LoVo (cell line): ENCODE measurements at places on chromosomes 5 and 9.

DNA sequence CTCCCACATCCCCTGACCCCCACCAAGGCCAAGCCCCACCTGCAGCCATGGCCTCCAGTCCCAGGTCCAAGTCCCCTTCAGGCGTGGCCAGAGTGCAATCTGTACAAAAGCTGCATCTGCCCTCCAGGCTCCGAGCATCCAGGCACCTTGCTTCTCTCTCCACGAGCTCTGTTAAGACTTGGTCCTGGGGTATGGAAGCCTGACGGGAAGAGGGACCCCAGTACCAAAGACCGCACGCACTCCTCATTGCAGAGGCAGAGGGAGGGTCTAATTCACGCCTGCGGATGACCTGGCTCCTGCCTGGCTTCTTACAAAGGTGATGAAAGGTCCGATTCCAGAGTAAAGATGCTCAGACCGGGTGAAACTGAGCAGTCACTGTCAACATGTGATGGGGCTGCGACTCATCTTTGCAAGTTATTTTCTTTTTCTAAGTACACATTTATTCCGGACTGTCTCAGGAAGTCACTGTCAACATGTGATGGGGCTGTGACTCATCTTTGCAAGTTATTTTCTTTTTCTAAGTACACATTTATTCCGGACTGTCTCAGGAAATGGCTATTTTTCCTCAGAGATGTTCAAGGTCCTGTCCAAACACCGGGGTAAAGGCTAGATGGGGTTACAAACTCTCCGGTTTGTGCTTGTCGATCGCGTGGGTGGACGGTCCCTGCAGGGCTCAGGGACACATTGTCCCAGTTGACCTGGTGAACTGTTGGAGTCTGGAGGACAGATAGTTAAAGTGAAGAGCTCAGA, 252.0 kb upstream of the IRX4 start:
- DNase-seq = no peak

GRCh38 chr5:142473038-142473437, 148.2 kb upstream of the SPRY4 start:
- DNase-seq = no peak

DNA sequence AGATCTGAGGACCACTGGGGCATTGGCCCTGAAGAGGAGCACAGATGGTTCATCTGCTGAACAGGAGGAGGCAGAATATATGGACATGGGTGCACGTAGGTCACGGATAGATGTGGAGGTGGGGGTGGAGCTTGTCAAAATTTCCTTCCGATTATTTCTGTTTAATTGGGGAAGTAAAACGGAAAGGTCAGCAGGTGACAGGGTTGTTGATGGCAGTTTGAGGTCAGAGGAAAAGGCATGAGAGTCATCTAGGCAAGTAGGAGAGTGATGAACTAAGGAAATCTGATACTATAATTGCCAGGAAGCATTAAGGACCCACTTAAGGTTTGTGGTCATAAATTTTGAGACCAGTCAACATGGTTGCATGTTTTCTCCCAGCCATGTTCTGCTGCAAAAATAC, 8.4 kb upstream of the FAM81B start:
- DNase-seq = no peak

DNA sequence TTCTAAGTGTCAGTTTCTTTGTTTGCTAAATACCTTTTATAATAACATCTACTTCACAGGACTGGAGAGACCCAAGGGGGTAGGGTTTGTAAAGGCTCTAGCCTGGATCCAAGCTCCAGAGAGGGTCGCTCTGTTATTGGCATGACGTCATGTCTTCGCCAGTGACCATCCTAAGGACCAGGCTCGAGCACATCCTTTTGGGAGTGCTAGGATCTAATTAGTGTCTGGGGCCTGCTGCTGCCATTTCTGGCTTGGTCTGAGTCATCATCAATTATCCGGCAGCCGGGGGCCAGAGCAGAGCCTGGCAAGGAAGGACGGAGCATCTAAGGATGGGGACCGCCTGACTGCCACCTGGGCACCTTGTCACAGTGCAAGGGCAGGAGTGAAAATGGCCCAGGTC, 153.0 kb downstream of the NSG2 start:
- DNase-seq = no peak

GRCh38 chr5:93279296-93279963, 301.6 kb downstream of the NR2F1-AS1 start:
- no peak for DNase-seq

DNA sequence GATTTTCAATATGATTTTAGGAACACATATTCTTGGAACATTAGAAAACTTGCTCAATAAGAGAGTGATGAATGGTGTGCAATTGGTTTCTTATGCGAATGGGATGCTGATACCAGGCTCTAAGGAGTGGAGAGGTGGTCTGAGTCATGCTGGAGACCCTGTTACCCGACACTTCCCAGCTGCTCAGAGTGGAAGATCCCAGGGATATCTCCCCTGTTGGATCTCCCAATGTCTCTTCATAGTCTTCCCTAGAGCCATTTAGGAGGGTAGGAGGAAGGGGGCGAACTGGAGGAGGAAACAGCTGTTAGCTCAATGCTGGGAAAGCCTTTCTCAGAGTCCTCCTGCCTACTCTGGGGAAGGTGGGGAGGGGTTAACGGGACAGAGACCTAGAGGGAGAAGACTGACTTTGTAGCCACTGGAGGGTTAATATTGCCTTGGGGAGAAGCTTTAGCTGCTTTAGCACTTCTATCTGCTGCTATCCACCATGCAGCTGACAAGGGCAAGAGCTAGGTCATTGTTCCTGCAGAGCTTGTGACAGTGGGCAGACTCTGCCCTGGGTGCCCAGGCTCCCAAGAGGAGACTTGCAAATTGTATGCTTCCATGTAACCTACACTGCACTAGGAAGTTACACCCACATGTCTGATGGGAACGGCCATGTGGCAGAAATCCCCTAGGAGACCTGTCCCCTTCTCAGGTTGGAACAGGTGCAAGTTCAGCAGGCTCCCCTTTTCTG, 301.0 kb downstream of the GADD45G start:
- DNase-seq = no peak

GRCh38 chr9:124079176-124079925, 67.8 kb downstream of the LHX2 start:
- no peak for DNase-seq
